ENCODE measurements at places on chromosomes 1 and 21. TPM values are rescaled to one million over a fixed set of nuclear protein-coding genes. Genes with fewer than 3 reads are reported as not detected.

DNA sequence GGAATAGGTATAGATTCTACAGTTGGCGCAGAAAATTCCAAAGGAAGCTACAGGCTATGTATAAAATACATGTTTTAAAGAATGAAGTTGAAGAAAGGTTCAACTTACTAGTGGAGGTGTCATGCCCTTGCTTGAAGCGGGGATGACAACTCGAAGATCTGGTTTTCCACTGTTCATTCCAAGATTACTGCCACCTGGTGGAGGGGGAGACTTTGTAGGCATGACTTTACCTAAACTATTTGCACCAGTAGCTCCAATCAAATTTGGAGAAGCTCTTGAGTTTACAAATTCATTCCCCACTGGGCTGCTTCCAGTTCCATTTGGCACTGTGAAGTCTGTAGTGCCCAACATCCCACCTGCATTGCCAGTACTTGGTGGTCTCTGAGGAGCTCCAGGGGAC, 81.7 kb downstream of the AXDND1 start:
- peak; percentile 4 for DNase-seq

- peak; percentile 13 for DNase-seq
Observed at GRCh38 chr1:26826261-26827105, at the start of gene ZDHHC18. TSS of gene ZDHHC18 (plus strand) at chr1:26826688. CDS start at chr1:26826805, 117 bp downstream.

- peak; percentile 7 for DNase-seq
Observed at GRCh38 chr1:10431070-10431730, 967 bp downstream of the CENPS start.

The TRIM67 gene
- not detected for total RNA-seq

DNA sequence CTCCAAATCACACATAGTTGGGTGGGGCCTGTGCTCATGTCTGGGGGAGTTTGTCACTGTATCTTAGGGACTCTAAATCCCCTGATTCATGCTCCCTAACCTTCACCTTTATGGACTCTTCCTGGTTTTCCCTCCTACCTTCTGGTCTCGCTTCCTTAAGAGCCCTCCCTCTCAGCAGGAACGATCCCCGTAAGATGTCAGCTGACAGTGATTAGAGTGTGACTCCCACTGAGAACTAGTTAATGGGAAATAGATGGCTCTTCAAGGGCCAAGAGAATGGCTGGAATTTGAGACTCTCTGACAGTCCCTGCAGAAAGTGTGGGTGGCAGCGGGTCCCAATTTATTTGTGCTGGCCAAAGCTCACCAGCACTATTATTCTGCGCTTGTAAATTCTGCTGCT, 22.0 kb downstream of the LYPD8 start:
- no peak for DNase-seq

- DNase-seq = no peak
Observed at GRCh38 chr21:44892095-44892494, 18.6 kb upstream of the PTTG1IP start.

GRCh38 chr1:22313321-22313720, 138.3 kb upstream of the ZBTB40 start:
- DNase-seq = no peak

- no peak for DNase-seq
Observed at GRCh38 chr21:46212721-46213484, 15.7 kb downstream of the LSS start.

DNA sequence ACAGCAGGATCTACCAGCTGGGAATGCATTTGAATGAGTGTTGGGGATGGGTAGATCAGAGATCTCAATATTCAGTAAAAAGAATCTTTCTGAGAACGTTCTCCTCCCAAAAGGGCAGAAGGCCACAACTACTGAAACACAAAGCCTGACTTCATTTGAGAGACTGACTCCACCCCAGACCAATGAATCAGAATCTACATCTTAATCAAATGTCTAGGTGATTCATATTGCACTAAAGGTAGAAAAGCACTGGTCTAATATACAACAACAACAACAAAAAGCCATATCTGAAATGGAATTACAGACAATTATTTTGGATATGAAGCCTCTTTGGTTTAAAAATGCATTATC, 123.9 kb downstream of the SMYD3 start:
- DNase-seq = no peak

Measured in HFFc6 (cell line).